ENCODE measurements at places on chromosomes 11 and 22. TPM values are rescaled to one million over a fixed set of nuclear protein-coding genes. Genes with fewer than 3 reads are reported as not detected.

The FJX1 gene
- total RNA-seq = 0.46 TPM

The MRGPRX4 gene
- total RNA-seq = not detected

The TESMIN gene
- 6.6 TPM for total RNA-seq

The DRICH1 gene
- total RNA-seq = 0.62 TPM

The ZNF214 gene
- not detected for total RNA-seq

The DEUP1 gene
- not detected for total RNA-seq

The HORMAD2 gene
- total RNA-seq = not detected

DNA sequence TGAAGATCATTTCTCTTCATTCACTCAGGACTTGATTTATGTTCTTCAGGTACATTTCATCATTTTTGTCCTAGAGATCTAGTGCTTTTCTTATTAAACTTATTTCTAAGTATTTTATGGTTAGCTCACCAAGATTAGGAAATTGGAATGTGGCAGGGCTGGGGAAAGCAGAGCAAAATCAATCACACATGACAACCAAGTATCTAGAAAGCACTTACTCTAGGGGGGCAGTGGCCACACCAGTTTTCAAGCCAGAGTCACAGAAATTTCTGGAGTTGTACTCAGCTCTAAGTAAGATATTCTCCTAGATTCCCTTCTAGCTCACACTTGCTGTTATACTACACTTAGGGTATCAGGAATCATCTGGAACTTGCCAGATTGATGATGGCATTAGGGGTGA lies 33.3 kb upstream of the MYEOV start:
- no peak for DNase-seq

DNA sequence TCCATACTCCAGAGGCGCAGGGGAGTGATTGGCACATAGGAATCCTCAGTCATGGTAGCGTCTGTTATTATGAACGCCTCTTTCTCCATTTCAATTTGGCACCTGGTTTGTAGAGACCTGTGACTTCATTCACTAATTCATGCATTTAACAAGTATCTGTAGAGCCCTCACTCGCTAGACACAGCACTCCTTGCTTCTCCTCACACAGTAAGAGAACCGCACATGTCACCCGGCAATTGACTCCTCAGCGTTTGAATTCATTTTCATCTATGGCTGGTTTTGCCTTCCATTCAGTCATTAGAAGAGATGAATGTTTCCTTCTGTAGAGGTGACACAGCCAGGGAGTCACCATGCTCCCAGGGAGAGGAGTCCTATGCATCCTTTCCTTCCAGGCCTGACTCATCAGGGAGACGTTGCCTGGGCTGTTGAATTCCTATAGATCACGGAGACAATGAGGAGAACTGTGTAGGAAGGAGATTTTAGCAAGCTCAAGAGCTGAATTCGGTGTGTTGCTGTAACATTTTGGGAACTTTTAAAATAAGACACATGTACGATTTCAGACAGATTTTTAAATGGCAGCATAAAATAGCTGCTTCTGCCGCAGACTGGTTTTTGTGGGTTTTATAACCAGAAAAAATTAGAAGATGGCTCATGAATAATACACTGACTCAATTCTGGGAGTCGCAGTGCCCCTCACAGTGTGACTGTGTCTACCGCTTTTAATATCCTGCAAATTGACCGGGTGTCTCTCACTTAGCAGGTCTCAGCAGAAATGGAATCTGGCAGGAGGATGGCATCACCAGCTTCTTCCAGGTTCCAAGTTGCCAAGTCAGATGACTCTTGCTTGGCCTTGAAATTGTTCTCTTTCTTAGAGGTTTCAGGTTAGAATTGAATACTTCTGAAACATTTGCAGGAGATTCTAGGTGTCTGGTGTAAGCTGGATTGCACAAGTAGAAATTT lies 44.4 kb upstream of the CLMP start:
- DNase-seq = no peak

DNA sequence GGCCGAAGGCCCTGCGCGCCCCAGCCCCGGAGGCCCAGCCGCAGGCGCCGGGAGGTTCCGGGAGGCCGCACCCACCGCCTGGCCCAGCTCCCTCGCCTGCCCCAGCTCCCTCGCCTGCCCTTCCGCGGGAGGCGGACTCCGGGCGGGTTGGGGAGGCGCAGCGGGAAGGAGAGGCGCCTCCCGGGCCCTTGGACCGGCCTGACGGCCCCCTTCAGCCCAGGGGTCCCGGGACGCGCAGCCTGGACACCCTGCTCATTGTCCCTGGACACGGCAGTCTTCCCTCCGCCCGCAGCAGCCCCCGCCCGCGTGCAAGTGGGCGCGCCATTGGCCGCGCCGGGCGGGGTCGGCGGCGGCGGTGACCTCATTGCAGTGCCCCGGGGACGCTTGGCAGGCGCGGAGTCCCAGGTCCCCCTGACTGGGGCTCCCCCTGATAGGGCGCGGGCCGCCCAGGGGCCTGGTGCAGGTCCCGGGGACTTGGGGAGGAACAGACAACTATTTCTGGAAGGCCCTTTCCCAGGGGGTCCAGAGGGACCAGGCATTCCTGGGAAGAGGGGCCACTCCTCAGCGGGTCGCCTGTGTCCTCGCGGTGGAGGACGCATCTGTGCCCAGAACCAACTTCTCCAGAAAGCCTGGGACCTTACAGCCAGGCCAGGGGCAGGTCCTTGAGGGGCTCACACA lies 501 bp downstream of the CD151 start:
- DNase-seq = peak; percentile 50

DNA sequence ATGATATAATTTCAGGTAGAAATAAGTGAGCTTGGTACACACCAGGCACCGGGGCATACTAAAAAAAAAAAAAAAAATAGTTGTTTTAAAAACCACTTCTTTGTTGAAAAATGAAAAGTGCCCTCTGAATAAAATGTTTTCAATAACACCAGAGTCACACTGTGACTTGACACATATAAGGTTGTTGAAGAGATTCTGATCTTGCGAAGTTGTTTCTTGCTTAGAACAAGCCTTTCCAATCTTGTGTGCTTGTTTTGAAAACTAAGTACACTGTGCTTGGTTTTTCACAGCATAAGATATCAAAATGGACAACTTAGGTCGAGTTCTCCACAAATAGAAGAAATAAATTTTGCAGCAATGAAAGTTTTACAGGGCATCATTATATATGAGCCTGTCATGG lies 17.0 kb downstream of the PDGFD start:
- no peak for DNase-seq

DNA sequence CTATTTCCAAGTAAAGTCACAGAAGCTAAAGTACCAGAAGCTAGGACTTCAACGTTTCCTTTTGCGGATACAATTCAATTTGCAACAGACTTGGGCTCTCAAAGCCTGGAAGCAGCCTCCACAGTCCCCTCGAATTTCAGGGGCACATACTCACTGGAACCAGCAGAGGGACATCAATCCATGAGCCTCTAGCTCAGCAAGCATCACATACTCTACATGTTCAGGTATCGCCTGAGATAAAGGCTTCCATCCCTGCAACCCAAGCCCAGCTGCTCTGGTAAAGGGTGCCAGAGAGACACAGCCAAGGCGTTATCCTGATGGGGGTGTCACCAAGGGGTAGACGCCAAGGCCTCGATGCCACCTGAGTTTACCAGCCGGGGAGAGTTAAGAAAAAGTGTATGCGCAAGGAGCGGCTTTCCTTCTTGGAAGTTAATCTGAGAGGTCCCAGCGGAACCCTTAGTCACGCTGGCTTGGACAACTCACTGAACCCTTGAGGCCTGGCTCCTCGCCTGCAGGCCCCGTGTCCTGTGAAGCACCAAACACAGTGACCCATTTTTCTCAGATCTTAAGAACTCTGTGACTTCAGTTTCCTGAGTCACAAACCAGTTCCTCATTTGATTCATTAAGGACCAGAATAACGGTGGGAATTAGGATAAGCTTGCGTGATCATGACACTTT lies 13.0 kb downstream of the LTO1 start:
- DNase-seq = no peak

DNA sequence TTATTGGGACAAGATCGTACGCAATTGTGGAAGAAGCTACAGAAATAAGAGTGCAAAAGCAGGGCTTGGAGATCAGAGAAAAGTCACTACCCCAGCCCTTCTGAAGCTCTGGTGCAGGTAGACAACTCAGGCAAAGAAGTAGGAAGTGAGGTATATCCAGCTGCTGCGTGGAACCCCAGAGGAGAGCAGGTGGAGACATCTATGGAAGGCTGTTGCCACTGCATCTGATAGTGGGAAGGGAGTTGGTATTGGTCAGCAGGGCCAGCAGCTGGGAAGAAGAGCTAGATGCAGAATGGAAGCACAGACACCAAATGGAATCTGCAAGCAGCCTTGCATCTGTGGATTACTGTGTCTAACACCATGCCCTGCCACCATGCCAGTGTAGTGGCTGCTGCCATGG lies 165.1 kb downstream of the WNT11 start:
- DNase-seq = no peak

GRCh38 chr11:30919389-30920152 lies 333.4 kb upstream of the MPPED2 start:
- no peak for DNase-seq

DNA sequence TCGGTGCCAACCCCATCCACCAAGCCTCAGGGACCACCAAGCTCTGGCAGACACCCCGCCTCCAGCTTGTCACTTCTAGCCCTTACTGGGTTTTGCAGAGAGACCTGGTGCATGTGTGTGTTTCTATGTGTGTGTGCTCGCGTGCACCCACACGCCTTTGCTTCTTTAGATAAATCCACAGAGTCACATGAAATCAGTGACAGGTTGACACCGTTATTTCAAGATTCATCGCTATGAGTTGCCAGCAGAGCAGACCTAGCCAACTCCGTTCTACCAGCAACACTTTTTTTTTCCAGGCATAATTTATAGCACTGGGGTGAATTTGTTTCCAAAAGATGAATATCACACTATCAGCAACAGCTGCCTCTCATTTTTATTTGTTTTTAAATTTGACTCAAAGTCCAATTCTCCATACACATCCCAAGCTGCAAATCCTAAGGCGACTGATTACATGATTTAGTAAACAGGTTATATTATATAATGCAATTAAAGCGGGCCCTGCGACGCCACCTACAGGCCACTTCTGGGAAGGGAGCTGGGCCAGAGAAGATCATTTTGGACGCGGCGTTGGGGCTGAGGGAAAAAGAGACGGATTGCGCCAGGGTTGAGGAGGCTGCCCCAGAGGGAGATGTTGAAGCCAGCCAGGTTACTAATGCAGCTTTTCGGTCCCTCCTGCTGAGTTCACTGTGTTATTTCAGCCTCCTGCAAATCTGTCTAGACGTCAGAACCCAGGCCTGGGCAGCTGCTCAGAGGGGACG lies 150.5 kb downstream of the FEZ1 start:
- peak; percentile 59 for DNase-seq

- no peak for DNase-seq
Observed at GRCh38 chr22:26669060-26669481, 11.7 kb downstream of the MIAT start.

DNA sequence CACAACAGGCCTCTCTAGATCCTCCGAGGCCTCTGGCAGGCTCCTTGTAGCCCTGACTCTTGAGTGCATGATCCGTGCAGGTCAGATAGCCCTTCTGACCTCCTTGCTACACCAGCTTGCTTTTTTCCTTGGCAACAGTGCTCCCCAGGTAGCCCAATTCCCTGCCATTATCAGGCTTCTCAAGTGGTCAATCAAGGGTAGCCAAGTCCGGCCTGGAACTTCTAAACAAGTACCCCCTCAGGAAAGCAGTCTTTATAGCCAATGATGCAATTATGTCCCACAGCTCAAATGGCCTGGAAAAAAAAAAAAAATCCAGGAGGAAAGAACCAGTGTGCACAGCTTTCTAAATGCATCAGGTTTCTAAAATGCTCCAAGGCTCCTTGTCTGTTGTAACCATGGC lies 59.8 kb downstream of the TENM4 start:
- DNase-seq = no peak

DNA sequence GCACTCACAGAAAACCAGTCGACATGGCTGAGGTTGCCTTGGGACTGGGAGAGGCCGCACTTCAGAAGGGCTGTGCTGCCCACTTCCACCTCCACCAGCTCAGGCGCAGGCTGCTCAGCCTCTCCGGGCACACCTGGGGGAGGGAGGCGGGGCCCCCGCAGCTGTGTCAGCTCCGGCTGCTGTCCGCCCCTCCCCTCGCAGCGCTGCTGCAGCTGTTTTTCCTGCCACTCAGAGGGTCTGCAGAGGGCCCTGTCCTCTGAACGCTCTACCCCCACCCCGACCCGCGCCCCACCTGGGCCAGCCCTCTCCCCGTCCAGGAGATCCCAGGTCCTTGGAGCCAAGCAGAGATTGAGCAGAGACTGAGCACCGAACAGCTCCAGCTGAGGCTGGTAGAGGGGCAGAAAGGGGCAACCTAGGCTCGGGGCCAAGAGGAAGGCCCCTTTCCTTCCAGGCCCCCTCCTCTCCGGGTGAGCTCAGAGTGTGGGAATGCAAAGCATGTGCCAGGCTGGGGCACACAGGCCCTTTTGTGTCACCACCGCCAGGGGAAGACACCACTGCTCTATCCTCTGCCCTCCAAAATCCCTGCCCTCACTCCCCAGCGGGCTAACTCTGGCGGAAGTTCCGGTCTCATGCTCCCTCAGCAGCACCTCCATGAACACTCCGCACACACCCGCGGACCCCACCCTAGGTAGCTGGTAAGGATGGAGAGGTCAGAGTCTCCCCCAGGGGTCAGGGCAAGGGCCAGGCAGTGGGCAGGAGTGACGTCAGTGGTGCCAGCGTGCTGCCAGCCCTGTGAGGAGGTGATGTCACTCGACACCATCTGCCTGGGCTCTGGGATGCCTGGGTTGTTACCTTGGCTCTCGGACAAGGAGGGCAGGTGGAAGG lies 1.6 kb downstream of the MCAM start:
- peak; percentile 66 for DNase-seq

DNA sequence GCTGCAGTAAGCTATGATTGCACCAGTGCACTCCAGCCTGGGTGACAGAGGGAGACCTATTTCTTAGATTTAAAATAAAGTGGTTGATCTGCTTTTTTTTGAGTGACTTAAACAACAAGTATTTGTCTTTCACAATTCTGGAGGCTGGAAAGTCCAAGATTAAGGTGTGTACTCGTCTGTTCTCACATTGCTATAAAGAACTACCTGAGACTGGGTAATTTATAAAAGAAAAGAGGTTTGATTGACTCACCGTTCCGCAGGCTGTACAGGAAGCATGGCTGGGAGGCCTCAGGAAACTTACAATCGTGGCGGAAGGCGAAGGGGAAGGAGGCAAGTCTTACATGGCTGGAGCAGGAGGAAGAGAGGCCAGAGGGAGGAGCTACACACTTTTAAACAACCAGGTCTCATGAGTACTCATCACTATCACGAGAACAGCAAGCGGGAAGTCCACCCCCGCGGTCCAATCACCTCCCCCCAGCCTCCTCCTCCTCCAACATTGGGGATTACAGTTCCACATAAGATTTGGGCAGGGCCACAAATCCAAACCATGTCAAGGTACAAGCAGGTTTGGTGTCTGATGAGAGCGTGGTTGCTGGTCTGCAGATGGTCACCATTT lies 19.7 kb upstream of the OSBPL5 start:
- DNase-seq = no peak

DNA sequence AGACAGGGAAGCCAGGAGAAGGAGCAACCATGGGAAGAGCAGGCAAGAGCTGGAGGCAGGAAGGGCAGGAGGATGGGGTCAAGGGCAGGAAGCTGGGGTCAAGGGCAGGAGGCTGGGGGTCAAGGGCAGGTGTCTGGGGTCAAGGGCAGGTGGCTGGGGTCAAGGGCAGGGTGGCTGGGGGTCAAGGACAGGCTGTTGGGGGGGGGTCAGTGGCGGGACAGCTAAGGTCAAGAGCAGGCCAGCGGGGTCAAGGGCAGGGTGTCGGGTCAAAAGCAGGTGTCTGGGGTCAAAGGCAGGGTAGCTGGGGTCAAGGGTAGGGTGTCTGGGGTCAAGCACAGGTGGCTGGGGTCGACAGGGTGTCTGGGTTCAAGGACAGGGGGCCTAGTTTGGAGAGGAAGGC lies 24.2 kb downstream of the CPT1A start:
- no peak for DNase-seq

GRCh38 chr11:129705933-129706332 lies 109.7 kb upstream of the TMEM45B start:
- DNase-seq = no peak

GRCh38 chr11:102430158-102430836 lies 22.3 kb downstream of the TMEM123 start:
- DNase-seq = peak; percentile 74

All from activated CD4-positive, alpha-beta memory T cell treated with anti-CD3 and anti-CD28 coated beads for 36 hours (primary cell).